Hematopoietic multipotent progenitor cell treated with erythropoietin and hydrocortisone succinate and interleukin-3 and kit ligand, for 6 days (in vitro differentiated cells): ENCODE measurements at places on chromosomes 1 and 21.

DNA sequence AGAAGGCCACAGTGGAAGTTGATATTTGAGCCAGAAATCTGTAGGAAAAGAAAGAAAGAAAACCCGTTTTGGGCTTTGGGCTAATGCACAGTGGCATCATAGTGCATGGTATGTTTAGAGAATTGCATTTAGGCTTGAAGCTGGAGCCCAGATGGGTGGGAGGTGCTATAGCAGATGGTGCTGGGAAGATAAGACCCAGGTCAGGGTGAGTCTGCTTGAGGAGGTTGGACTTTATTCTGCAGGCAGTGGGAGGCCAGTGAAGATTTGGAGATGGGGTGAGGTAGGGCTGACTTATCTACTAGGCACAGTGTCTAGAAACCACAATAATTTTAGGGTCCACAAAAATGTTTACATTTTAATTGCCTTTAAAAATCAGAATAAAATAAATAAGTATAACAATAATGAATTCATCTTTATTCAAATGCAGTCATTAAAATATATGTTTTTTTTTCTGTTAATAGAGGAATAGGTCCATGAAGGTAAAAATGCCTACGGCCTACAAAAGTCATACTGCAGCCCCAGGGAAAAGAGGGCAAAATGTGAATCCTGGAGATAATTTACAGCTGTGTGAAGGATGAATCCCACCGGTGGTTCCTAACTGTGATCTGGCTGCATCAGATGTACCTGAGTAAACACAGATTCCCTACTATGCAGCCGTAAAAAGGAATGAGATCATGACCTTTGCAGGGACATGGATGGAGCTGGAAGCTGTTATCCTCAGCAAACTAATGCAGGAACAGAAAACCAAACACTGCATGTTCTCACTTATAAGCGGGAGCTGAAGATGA lies 8.7 kb downstream of the DNAJC6 start:
- peak; percentile 98 for DNase-seq

GRCh38 chr1:235714205-235714897 lies 64.8 kb upstream of the GNG4 start:
- DNase-seq: no peak

GRCh38 chr1:111961016-111961415 lies 28.5 kb downstream of the KCND3 start:
- no peak for DNase-seq

- no peak for DNase-seq
Observed at GRCh38 chr1:225471453-225472301, 43.8 kb upstream of the LBR start.

DNA sequence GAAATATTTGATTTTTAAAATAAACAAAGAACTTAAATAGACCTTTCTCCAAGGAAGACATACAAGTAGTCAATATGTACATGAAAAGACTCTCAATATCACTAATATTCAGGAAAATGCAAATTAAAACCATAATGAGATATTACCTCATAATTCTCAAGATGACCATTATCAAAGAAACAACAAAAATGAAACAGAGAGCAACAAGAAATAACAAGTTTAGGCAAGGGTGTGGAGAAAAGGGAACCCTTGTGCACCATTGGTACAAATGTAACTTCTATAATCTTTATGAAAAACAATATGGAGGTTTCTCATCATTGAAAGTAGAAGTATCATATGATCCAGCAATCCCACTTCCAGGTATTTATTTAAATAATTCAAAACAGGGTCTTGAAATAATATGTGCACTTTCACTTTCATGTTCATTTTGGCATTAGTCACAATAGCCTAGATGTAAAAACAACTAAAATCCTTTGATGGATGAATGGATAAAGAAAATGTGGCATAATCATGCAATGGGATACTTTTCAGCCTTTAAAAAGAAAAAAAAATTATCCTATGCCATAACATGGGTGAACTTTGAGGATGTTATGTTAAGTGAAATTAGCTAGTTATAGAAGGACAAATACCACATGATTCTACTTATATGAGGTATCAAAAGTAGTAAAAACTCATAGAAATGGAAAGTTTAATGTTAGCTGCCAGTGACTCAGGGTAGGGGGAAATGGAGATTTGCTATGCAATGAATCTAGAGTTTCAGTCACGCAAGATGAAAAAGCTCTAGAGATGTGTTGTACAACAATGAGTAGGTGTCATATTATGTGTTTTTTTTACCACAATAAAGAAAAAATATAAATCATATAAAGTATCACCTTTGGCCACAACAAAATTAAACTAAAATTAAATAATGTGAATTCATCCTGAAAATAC lies 114.5 kb upstream of the LYPLAL1 start:
- DNase-seq: no peak

- no peak for DNase-seq
Observed at GRCh38 chr1:18073066-18073642, 34.4 kb upstream of the IGSF21 start.

GRCh38 chr1:112985123-112985522 lies 29.1 kb upstream of the SLC16A1 start:
- DNase-seq: no peak

DNA sequence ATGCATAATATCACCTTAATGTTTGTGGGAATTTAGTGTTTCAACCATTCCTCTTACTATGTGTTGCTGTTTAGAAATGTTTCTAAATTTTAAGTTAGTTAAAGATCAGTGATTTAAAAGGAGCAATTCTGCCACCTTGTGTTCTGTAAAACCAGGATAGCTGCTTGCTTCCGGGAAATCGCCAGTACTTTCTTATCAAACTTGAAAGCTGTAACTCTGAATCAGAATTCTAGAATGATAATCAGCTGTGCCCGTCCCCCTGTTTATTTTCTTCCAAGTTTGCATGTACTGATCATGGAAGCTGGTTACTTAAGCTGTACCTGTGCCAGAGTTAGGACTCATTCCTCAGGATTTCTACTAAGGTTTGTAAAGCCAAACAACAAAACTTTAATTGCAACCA lies 656.4 kb downstream of the LTN1 start:
- peak; percentile 66 for DNase-seq

- DNase-seq: no peak
Observed at GRCh38 chr1:88134983-88135921, 548.8 kb upstream of the PKN2 start.

GRCh38 chr1:116680752-116681151 lies 13.2 kb upstream of the IGSF3 start:
- no peak for DNase-seq

DNA sequence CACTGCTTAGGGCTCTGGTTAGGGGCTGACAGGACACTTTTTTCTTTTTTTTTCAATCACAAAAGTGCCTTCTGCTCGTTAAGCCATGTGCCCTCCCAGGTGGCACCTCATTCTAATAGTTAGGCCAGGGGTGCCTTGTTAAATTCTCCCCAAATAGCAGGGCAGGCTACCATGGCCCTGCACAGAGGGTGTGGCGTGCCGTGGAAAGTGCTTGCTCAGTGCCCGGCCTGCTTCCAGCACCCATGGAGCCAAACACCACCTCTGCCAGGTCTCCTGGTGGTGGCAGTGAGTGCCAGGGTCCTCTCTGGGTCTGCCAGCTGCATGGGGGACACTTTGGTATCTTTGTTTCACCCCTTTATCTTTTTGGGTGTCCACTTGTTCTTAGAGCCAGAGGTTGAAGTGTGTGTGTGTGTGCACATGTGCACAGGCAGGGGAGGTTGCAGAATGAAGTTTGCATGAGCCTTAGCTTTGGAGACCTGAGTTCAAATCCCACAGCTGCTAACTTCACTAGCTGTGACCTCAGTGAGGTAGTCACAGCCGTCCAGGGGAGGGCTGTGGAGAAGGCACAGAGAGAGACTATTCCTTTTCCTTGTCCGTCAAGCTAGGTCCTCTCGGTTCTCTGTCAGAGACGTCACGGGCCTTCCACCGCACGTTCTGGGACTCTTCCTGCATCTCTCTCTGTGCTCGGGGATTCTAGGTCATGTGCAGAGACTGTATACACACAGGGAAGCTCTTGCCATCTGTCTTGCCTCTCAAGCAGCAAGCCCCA lies 39.9 kb upstream of the CSF3R start:
- no peak for DNase-seq

DNA sequence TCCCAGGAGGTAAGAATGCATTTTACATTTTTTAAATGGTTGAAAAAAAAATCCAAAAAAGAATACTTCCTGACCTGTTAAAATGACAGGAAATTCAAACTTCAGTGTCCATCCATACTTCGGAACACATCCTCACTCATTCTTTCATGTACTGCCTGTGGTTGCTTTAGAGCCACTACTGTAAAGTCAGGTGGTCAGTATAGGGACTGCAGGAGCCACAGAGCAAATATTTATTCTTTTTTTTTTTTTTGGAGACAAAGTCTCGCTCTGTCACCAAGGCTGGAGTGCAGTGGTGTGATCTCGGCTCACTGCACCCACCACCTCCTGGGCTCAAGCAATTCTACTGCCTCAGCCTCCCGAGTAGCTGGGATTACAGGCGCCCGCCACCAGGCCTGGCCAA lies 124.7 kb downstream of the CLIC6 start:
- DNase-seq: no peak

DNA sequence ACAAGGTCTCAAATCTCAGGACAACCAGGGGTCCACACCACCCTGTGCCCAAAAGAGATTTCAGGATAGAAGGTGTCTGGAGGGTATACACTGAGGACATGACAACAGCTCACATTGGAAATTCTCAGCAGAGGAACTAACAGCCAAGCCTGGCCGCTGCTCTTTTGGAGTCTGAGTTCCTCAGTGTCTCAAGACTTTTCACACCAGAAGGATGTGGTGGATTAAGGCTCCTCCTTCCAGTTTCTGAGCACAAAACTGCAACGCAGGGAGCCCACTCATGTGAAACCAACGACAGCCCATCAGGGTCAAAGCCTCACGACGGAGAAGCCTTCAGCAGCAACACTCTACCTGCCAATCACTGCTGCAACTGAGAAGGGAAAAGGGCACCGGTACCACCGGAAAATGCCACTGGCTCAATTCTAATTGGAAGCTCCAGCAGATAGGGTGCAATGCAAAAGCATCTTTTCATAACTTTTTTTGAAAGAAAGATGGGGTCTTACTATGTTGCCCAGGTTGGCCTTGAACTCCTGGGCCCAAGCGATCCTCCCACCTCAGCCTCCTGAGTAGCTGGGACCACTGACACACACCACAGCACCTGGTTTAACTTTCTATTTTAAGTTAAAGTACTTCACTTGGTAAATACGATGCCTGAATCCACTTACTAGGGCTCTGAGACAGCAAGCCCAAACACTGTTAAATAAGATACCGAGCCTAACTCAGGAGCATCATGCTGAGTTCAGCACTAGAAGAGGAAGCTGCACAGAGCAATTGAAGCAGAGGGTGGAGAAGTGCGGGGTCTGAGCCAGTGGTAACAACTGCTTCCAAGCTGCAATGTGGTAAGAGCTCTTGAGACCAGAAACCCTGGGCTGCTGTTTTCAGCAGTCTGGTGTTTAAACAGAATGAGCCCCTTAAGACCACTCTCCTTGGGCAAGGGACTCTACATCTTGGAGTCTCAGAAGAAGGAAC lies 7.8 kb downstream of the CAPZB start:
- DNase-seq: peak; percentile 81

GRCh38 chr1:85584264-85584781 lies 3.8 kb downstream of the CCN1 start:
- DNase-seq: no peak

- DNase-seq: no peak
Observed at GRCh38 chr1:216749232-216749631, 26.0 kb upstream of the ESRRG start.

DNA sequence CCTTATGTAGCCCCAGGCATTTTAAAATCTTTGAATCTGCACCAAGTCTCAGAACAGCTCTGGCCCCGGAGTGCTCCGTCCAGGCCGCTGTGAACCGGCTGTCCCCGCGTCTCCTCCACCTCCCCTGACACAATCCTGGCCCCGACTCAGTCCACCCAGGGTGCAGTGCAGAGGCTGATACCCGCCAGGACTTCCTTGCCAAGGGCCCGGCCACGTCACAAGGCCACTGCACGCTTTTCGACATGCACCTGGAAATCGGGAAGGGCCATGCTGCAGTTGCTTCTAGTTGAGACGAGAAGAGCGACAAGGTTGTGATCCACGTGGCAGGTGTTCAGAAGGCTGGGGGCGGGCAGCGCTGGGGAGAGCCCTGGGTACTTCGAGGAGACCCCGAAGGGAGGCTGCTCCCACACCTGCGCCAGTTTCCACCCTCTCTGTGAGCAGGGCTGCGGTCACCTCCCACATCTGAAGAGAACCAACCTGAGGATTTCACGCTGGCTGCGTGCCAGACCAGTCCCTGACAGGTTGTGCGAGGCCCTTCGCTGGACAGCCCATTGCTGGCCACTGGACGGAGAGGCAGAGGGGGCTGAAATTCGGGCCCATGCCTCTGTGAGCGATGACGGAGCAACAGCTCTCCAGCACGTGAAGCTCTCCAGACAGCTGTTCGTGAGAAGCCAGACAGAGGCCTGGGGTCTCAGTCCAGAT lies 6.7 kb downstream of the VWA1 start:
- no peak for DNase-seq

DNA sequence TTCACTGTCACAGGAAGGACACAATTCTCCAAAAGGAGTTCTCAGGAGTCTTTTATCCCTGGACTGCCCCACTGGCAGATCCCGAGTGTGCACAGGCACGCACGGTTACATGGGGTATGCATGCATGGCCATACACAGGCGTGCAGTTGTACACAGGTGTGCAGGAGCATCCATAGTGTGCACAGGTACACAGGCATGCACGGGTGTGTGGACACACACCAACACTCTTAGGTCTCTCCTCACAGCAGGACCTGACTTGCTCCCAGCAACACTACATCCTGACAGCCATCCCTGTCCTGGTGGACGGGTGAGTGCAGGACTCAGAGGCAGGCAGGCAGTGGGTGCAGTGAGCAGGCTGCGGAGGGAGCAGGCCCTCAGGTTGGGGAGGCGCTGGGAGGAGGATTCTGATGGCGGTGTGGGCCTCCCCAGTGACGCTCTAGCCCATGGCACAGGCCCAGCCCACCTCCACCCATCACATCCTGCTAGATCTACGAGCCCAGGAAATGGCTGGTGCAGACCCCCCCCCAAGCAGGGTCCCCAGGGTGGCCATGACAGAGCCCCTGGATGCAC lies 28.4 kb downstream of the SLC19A1 start:
- no peak for DNase-seq

- no peak for DNase-seq
Observed at GRCh38 chr21:16309250-16309971, 579.6 kb downstream of the USP25 start.

DNA sequence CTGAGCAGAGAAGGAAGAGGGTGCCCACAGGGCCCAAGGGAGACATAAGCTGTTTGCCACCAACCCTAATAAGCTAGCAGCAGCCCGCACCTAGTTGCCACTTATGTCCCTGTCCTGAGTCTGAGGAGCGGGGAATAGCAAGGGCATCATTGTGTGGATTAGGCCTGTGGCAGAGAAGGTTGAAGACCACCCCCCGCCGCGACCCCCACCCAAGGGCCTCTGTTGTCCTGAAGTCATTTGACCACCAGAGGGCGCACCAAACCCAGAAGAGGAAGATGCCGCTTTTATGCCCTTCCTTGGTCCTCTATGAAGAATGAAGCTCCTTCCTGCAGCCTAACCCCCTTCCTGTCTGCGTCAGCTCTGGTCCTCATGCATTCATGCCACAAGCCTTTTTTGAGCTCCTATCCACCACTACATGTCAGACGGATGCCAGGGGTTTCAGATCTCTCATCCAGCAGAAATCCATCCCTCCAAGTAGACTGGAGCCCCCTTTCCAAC lies 16.6 kb downstream of the RHBG start:
- DNase-seq: peak; percentile 89
